ENCODE measurements at places on chromosomes 1 and 21.

DNA sequence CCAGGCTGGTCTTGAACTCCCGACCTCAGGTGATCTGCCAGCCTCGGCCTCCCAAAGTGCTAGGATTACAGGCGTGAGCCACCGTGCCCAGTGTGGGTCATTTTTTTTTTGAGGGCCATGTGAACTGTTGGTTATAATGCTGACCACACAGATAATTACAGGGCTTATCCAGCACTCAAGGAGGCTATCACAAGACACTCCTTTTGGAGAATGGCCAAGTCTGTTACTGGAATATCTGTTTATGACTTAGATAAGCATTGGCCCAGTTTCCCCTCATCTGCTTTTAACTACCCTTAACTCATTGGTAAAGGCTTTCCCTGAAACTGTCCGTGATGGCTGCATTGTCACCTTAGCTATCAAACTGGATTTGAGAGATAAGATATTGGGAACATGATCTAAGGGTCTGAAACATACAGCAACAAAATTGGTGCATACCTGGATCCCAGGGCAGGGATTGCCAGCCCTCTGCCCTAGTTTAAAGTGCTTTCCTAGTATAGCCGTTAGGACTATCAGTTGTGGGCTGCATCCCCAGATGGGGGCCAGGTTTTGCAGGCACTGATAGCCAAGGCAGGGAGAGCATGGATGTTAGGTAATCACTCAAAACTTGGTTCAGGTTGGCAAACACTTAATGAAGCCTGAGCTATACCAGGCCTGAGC, 15.6 kb downstream of the SZT2 start:
- DNase-seq, result no peak

DNA sequence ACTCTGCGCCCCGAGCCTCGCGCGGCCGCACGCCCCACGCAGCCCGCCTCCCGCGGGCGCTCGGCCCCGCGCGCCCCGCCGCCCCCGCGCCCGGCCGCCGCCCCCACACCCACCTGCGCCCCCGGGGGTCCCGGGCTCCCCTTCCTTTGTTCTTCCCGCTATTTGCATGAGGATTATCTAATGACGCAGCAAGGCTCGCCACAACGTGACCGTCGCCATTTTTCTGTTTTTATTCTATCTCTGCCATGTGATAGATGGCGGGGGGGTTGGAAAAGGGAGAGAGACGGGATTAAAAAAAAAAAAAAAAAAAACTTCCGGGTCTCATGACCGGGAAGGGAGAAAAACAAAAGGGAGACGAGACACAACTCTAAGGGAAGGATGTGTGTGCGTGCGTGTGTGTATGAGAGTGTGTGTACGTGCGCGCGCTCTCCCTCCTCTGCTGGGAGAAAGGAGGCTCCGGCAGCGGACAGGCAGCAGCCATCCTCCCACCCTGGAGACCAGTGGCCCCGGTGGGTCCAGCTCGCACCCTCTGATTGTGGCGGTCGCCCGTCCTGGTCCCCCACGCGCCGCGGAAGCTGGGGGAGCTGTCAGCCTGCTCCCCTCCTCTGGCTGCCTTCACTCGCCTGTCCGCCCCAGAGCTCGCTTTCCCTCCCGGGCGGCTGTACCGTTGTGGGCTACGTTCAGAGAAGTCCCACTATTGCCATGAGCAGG, 80.4 kb upstream of the AK4 start:
- peak; percentile 25 for DNase-seq

- DNase-seq, result no peak
Observed at GRCh38 chr21:38496224-38496623, 2.1 kb downstream of the ERG start.

DNA sequence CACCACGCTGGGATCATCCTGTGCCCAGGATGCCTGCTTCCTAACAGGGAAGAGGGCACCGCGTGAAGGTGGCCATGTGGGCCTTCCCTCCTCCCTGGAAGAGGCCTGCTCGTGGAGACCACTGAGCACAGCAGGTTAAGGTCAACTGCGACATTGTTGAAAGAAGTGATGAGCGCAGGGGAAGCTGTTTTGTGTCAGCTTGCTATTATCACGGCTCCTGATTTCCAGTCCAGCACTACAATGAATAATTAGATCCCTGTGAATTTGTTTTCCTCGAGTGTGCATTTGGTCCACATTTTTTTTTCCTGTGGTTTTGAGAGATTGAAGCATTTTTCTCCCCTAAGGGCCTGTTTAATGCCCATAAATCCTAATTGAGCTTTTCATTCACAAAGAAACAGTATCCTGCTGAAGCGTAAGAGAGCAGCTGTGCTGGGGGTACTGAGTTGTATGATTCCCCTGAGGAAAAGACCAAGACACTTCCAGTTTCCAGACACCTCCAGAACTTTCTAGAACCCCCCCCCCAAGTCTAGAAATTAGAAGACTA, 204.9 kb downstream of the KCNJ6 start:
- no peak for DNase-seq

DNA sequence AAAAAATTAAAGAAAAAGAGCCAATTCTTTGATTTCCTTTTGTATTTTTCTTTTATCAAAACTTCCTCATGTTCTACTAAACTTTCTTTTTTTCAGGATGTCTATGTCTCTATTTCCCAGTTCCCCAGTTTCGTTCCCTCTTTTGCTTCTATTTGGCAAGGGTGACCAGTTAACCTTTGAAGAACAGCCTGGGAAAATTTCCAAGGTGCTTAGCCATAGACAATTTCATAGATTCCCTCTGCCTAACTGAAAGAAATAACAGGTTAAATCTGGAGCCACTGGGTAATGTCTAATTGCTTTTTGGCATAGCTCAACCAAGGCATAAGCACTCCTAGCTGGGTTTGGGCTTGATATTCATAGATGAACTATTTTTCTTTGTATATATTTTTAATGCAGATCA, 272.3 kb downstream of the ADGRL2 start:
- DNase-seq, result no peak

GRCh38 chr1:172398970-172399755, 21.3 kb upstream of the C1orf105 start:
- no peak for DNase-seq

GRCh38 chr1:27563591-27564471, 40.1 kb downstream of the AHDC1 start:
- DNase-seq, result no peak

GRCh38 chr1:215606564-215607168, 39.6 kb downstream of the KCTD3 start:
- no peak for DNase-seq

DNA sequence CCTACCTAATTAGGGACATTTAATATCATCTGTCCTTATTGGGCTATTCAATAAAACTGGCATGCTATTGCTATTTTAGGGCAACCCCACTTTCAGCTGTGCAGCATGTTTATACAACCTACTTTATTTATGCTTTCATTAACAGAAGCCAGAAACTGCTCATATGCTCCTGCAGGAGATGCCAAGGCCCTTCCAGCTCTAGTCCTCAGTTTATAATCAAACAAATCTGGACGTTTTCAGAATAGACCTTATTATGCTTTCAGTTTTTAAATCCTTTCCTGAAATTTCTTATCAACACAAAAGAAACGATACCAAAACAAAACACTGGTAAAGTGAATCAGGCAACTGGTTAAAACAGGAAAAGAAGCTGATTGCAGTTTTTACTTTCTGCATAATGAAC, 53.2 kb downstream of the PTGS2 start:
- DNase-seq, result no peak

- no peak for DNase-seq
Observed at GRCh38 chr1:200794506-200795065, 55.9 kb downstream of the CAMSAP2 start.

DNA sequence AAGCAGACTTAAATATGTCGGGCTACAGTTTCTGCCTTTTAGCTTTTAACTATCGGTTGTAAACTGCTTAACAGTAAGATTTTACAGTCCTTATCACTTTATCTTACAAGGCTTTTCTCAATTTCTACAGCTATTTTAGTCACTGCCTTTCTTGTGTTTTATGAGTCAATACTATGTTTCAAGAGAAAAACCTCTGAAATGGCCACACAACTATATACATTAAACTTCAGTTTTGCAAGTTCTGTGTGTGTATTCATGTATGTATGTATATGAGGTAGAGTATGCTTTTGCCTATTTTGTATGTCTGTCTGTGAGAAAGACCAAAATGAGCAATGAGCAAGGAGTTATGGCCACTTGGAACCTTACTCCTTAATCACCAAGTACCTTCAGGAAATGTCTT, 169.8 kb downstream of the SYT2 start:
- no peak for DNase-seq

DNA sequence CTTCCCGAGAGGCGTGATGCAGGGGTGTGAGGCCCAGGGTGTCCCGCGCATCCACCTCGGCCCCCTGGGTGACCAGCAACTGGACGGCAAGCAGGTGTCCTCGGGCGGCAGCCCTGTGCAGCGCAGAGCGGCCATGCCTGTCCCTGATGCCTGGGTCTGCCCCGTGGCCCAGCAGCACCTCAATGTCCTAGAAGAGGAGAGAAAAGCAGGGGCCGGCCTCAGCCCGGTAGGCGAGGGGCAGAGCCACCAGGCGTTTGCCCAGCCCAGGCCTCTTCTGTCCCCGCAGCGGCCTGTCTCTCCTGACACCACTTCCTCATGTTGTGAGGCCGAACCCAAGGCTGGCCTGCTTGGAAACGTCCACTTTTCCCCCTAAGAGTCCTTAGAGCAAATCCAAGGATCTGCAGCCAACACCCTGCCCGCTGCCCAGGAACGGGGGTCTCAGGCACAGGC, 1.7 kb downstream of the ANKRD65 start:
- DNase-seq, result no peak

DNA sequence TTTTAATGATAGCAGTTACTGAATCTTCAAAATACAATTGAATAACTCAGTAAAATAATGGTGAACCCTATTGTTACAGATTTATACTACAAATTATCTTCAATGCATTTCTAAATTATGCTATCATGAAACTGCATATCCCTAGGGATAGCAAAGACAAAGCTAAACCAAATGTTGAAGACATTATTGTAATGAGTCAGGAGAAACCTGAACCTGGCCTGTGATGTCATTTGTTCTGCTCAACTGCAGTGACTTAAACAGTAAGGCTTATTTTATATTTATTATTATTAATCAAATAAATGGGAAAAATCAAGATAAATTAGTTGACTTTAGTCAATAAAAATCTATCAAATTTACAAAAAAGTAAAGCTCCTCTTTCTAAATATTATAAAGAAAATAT, 100.3 kb downstream of the UCHL5 start:
- no peak for DNase-seq

- DNase-seq, result no peak
Observed at GRCh38 chr1:10795276-10796021, 997 bp downstream of the CASZ1 start.

DNA sequence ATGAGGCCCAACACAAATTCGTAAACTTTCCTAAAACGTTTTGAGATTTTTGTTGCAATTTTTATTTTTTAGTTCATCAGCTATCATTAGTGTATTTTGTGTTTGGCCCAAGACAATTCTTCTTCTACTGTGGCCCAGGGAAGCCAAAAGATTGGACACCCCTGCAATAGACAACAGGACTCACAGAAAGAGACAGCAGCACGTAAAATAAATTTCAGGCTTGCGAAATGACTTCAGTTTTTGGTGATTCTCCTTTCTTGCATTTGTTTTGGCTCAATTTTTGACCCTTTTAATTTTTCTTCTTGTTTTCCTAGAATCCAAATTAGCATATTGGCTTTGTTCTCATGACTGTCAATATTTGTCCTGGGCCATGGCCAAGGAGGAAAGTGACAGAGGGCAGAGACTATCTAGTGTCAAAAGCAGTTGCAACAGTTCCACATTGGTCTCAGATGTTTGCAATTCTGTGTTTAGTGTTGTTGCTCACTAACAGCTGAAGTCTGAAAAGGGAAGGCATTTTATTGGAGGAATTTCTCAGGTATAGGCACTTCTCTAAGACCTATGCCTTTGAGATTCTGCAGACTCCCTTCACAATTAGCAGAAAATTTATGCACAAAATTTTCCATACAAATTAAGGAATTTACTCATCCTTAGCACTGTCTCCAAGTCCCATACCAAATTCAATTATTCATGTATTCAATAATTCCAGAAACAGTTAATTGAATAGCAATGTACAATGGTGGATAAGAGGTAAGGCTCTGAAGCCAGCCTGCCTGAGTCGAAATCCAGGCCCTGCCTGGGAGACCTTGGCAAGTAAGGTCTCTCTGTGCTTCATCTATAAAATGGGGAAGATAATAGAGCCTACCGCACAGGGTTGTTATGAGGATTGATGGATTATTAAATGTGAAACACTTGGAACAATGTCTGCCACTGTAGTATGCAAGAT, 160.9 kb upstream of the IVNS1ABP start:
- no peak for DNase-seq

GRCh38 chr1:5877683-5878530, 114.3 kb downstream of the NPHP4 start:
- DNase-seq, result no peak

Measured in T-helper 1 cell (primary cell).